ENCODE measurements at places on chromosomes 12 and 14.

GRCh38 chr12:2509137-2509536, 285.6 kb upstream of the FKBP4 start:
- DNase-seq, result no peak

GRCh38 chr12:129629901-129630300, 273.9 kb downstream of the TMEM132D start:
- no peak for DNase-seq

DNA sequence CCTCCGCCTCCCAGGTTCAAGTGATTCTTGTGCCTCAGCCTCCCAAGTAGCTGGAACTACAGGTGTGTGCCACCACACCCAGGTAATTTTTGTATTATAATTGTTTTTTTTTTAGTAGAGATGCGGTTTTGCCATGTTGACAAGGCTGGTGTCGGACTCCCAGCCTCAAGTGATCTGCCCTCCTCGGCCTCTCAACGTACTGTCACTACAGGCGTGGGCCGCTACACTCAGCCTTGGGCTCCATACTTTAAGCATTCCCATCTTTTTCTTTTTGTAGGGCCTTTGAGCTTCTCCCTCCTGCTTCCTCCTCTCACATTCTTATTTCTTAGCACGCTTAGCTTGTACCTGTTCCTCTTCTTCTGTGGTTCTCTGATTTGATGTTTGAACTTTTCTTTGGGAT, 62.8 kb downstream of the SERPINA3 start:
- no peak for DNase-seq

DNA sequence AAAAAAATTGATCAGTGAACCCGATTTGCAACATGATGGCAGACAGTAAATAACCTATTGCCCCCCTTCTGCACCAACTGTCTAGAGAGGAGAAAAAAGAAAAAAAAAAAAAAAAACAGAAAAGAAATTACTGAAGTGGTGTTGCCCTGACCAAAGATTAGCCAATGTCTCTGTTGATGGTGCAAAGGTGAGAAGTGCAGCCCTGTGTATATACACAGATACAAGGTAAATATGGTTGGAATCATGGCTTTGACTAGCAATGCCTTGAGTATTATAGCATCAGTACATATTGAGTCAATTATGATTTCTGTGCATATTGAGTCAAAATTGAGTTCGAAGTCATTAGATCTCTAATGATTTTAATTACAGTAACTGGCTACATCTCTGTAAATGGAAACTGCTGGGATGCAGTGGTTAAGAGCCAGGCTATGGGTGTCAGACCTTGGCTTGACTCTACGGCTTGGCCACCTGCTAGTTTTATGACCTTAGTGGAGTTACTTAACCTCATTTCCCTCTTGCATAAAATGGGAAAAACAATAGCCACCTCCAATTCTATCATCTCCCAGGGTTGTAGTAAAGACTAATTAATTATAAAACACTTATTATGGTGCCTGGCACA, 51.0 kb downstream of the EGLN3 start:
- DNase-seq, result no peak

DNA sequence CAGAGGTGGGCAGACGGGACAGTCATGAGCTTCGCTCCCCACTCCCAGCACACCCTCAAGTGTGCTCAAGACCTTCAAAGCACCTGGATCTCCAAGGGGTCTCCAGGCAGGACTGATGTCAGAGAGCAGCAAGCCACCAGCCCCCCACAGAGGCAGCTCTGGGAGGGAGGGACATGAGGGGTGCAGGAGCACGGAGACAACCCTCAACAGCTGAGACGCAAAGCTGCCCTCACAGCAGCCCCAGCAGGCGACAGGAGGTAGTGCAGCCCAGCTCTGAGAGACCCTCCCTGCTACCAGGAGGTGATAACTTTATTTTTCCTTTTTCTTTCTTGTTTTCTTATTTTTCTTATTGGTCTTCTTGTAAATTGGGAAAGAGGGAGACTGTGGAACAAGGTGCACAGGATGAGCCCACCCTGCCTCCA, 17.9 kb downstream of the SIVA1 start:
- no peak for DNase-seq
